Left lung (tissue), 14 donors: ENCODE measurements at places on chromosomes 3 and 15. TPM values are rescaled to one million over a fixed set of nuclear protein-coding genes. Genes with fewer than 3 reads are reported as not detected.

FGF12 gene
- 3.6 TPM for polyA plus RNA-seq

JAGN1 gene
- 36.5 TPM for polyA plus RNA-seq

GPR15 gene
- polyA plus RNA-seq: not detected

AP4E1 gene
- polyA plus RNA-seq: 9.0 TPM

PRICKLE2 gene
- 47.4 TPM for polyA plus RNA-seq

RHOV gene
- 0.57 TPM for polyA plus RNA-seq
